CD4-positive, alpha-beta T cell (primary cell): ENCODE measurements at places on chromosomes 12 and 14.
A peak's percentile ranks its signal among the peaks of the same experiment; 100 is the strongest.

- H3K36me3 ChIP-seq: peaks cover 8% of the 10 kb centered on the region
- H3K27ac ChIP-seq: no peak overlapping the region
- DNase-seq: no peak
- H3K4me3 ChIP-seq: no peak overlapping the region
Measured at GRCh38 chr14:97942921-97943320, 1145.7 kb downstream of the VRK1 start.

- DNase-seq: no peak
- no peak overlapping the region for H3K27ac ChIP-seq
- H3K36me3 ChIP-seq: no peaks in the 10 kb centered on the region
- H3K4me3 ChIP-seq: no peak overlapping the region
- peaks cover 43% of the 10 kb centered on the region for H3K4me1 ChIP-seq
Measured at GRCh38 chr12:54007538-54008259, 1.1 kb upstream of the HOXC8 start.

DNA sequence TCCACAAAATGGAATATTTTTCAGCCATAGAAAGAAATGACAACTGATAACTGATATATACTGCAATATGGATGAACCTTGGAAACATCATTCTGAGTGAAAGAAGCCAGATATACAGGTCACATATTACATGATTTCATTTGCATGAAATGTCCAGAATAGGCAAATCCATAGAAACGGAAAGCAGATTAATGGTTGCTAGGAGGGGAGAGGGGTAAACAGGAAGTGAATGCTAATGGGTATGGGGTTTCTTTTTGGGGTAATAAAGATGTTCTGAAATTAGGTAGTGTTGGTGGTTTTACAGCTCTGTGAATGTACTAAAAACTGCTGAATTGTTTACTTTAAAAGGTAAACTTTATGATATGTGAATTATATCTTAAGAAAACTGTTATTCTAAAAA is 6.5 kb downstream of the RAD51AP1 start:
- no peaks in the 10 kb centered on the region for H3K4me1 ChIP-seq
- H3K27ac ChIP-seq: no peak overlapping the region

GRCh38 chr12:104974626-104975290 is 11.4 kb upstream of the NOPCHAP1 start:
- H3K36me3 ChIP-seq: no peaks in the 10 kb centered on the region
- peak; percentile 53 for DNase-seq
- no peak overlapping the region for H3K4me3 ChIP-seq
- H3K4me1 ChIP-seq: no peaks in the 10 kb centered on the region
- no peak overlapping the region for H3K27ac ChIP-seq

- H3K27me3 ChIP-seq: no peaks in the 10 kb centered on the region
- DNase-seq: no peak
- no peak overlapping the region for H3K27ac ChIP-seq
Measured at GRCh38 chr12:80517655-80518054, 73.6 kb downstream of the PTPRQ start.

- no peaks in the 10 kb centered on the region for H3K27me3 ChIP-seq
- peak overlapping the region; percentile 65 for H3K4me3 ChIP-seq
- H3K27ac ChIP-seq: peak overlapping the region; percentile 84
- no peak for DNase-seq
- H3K4me1 ChIP-seq: peaks cover 18% of the 10 kb centered on the region
- no peaks in the 10 kb centered on the region for H3K36me3 ChIP-seq
Measured at GRCh38 chr12:6891646-6892001, 13.0 kb upstream of the LRRC23 start.

DNA sequence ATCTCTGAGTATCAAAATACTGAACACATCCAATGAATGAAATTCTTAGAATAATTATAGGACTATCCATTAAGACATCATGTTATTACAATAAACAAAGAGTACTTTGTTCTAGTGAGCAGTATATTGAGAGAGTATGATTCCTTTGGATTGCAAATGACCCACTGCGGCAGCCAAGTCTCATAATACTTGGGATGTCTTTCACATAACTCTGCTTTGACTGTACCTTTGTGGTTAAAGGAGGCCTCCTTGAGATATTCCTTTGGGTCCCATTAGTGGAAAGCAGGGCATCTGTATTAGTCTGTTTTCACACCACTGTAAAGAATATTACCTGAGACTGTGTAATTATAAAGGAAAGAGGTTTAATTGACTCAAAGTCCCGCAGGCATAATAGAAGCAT is 593.8 kb downstream of the TRHDE start:
- H3K27me3 ChIP-seq: no peaks in the 10 kb centered on the region
- no peaks in the 10 kb centered on the region for H3K4me1 ChIP-seq
- H3K4me3 ChIP-seq: no peak overlapping the region
- DNase-seq: no peak
- H3K36me3 ChIP-seq: no peaks in the 10 kb centered on the region
- no peak overlapping the region for H3K27ac ChIP-seq

DNA sequence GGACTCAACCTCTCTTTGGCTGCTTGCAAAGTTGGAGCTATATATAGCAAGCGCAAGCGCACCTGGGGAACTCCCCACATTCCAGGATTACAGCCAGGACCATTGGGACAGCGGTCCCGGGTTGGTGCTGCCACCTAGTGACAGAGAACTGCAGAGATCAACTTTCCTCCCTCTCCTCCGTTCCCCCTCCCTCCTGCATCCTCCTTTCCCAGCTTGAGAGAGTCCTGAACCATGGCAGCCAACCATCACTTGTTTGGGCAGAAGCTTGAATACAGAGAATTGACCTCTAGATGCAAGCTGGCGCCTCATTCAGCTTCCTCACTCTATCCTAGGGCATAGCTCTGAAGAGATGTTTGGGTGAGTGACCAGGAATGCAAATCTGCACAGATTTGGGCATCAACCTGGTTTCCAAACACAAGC is 17.4 kb upstream of the FLVCR2 start:
- H3K36me3 ChIP-seq: no peaks in the 10 kb centered on the region
- H3K4me3 ChIP-seq: no peak overlapping the region
- peak; percentile 19 for DNase-seq
- H3K27ac ChIP-seq: no peak overlapping the region

GRCh38 chr14:32018391-32019092 is 58.6 kb upstream of the ARHGAP5 start:
- H3K36me3 ChIP-seq: no peaks in the 10 kb centered on the region
- DNase-seq: no peak
- H3K27me3 ChIP-seq: no peaks in the 10 kb centered on the region
- H3K4me3 ChIP-seq: no peak overlapping the region
- H3K4me1 ChIP-seq: no peaks in the 10 kb centered on the region

- peaks cover 22% of the 10 kb centered on the region for H3K36me3 ChIP-seq
- no peak overlapping the region for H3K27ac ChIP-seq
- H3K27me3 ChIP-seq: no peaks in the 10 kb centered on the region
- H3K4me1 ChIP-seq: no peaks in the 10 kb centered on the region
- H3K4me3 ChIP-seq: no peak overlapping the region
- peak; percentile 1 for DNase-seq
Measured at GRCh38 chr12:82473111-82473754, 114.9 kb downstream of the METTL25 start.

GRCh38 chr14:75230140-75230792 is 48.4 kb upstream of the FOS start:
- H3K4me3 ChIP-seq: no peak overlapping the region
- peak overlapping the region; percentile 55 for H3K27ac ChIP-seq

- no peaks in the 10 kb centered on the region for H3K36me3 ChIP-seq
- H3K4me3 ChIP-seq: no peak overlapping the region
- H3K4me1 ChIP-seq: peaks cover 13% of the 10 kb centered on the region
- no peaks in the 10 kb centered on the region for H3K27me3 ChIP-seq
- no peak overlapping the region for H3K27ac ChIP-seq
Measured at GRCh38 chr12:50074936-50075807, 10.0 kb upstream of the SMARCD1 start.

DNA sequence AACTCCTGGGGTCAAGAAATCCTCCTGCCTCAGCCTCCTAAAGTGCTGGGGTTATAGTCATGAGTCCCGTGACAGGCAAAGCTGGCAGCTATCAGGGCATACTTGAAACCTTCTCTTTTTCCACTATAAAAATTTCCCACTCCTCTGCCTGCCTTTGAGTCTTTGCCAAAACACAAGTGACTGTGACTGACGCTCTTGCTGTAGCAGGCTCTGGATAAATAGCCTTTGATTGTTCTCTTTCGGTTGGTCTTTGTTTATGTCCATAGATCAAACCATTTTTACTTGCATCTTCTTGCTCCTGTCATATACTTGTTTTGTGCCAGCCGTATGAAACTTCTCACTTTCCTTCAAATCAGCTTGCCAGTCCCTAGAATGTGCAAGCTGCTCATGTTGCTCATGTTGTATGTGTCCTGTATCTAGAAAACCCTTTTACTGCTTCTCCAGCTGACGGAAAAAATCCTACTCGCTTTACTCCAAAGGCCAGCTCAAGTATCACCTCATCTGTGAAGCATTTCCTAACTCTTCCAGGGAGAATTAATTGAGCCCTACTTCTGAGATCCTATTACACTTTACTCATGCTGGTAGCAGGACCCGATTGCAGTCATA is 73.1 kb downstream of the RESF1 start:
- no peaks in the 10 kb centered on the region for H3K36me3 ChIP-seq
- H3K4me1 ChIP-seq: no peaks in the 10 kb centered on the region
- no peaks in the 10 kb centered on the region for H3K27me3 ChIP-seq
- DNase-seq: no peak

DNA sequence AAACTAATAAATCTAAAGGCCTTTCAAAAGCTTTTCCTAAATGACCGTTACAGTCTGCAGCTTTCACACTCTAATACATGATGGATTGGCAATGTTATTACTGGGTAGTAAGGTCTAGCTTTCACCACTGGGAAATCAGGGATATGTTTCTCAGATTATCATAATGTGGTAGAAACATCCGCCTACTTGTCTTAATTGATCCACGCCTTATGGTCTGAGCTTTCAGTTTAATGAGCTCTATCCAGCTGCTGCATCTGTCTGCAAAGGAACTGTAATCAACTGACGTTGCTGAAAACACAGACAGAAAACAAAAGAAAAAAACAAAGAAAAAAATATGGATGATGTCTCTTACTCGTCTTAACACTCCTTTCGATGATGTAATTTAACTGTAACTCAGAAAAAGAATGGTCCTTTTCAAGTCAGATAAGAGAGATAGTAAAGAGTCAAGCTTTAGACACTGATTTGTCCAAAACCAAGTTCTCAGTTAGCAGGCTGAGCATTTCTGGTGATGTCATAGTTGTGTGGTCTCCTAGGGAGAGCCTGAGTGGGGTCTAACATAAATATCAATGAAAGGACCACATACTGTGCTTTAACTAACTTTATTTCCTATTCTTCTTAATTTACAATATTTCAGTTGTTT is 85.9 kb downstream of the C2CD5 start:
- peaks cover 9% of the 10 kb centered on the region for H3K36me3 ChIP-seq
- DNase-seq: no peak
- no peaks in the 10 kb centered on the region for H3K27me3 ChIP-seq
- H3K4me1 ChIP-seq: no peaks in the 10 kb centered on the region

DNA sequence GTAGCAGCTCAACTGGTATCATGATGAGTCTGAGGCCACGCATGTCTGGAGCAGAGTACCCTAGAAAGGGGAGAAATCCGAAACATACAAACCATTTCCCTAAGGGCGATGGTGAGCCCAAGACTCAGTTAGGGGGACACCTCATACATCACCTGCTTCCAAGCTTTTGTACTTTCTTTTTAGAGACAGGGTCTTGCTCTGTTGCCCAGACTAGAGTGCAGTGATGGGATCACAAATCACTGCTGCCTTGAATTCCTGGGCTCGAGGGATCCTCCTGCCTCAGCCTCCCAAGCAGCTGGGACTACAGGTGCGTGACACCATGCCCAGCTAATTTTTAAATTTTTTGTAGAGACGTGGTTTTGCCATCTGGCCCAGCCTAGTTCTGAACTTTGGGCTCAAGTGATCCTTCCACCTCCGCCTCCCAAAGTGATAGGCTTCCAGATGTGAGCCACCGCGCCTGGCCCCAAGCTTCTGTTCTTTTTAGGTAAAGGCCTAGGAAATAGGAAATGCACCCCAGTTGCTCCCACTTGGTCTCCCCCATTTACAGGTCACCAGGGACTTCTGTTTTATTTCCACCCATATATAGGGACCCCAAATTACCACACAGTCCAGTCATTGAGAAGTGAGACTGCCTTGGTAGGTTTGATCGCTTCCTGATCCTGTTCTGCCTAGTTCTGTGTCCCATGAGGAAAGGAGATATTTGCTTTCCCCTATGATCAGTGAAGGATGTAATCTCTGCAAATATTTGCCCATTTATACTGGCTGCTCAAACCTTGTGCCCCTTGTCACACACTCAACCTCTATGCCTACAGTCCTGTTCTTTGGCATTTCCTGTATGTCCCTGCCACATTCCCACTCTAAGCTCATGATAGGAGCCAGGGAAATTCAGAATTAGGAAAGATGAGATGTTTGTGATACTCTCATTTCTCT is at the start of gene APOF:
Gene APOF (minus strand): TSS at position 728 of the 930 bp plus-strand sequence. CDS start 112 bp downstream, at position 616.
- H3K27me3 ChIP-seq: no peaks in the 10 kb centered on the region
- H3K36me3 ChIP-seq: no peaks in the 10 kb centered on the region
- DNase-seq: no peak
- H3K27ac ChIP-seq: no peak within 1 kb of the TSS
- H3K4me3 ChIP-seq: no peak within 1 kb of the TSS
- peaks cover 27% of the 10 kb centered on the region for H3K4me1 ChIP-seq

DNA sequence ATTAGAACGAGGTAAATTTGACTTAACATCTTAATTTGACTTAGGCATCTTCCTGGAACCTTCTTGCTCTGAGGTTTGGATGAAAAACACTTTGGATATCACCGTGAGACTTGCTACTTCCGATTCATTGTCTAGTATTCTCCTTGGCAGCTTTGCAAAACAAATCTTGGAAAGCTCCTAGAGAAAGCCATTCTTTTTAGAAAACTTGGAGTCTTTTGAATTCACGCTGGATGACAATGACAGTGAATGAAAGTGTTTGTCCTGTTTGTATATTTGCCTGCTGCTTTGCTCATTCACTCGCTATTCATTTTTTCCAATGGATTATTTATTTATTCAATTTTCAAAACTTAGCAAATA is 222.1 kb upstream of the HMGA2 start:
- no peaks in the 10 kb centered on the region for H3K4me1 ChIP-seq
- no peak overlapping the region for H3K27ac ChIP-seq
- peaks cover 7% of the 10 kb centered on the region for H3K27me3 ChIP-seq
- H3K4me3 ChIP-seq: no peak overlapping the region

GRCh38 chr14:61780125-61780524 is 17.9 kb downstream of the SNAPC1 start:
- H3K27me3 ChIP-seq: no peaks in the 10 kb centered on the region
- no peak overlapping the region for H3K4me3 ChIP-seq
- no peak for DNase-seq
- H3K4me1 ChIP-seq: peaks cover 11% of the 10 kb centered on the region
- H3K27ac ChIP-seq: peak overlapping the region; percentile 42

DNA sequence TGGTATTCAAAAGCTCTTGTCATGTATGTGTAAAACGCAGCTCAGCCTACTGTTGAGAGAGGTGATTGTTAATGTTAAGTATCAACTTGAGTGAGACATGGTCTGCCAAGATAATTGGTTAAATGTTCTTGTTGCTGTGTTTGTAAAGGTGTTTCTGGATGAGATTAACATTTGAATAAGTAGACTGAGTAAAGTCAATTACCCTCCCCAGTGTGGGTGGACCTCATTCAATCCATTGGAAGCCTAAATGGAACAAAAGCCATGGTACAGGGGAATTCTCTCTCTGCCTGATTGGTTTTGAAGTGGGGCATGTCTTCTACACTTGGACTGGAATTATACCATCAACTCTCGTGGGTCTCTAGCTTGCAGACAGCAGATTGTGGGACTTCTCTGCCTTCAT is 63.8 kb upstream of the RERGL start:
- H3K27ac ChIP-seq: no peak overlapping the region
- DNase-seq: no peak
- H3K27me3 ChIP-seq: no peaks in the 10 kb centered on the region
- no peaks in the 10 kb centered on the region for H3K4me1 ChIP-seq

- DNase-seq: no peak
- H3K36me3 ChIP-seq: no peaks in the 10 kb centered on the region
- no peaks in the 10 kb centered on the region for H3K27me3 ChIP-seq
- H3K4me3 ChIP-seq: no peak overlapping the region
- no peaks in the 10 kb centered on the region for H3K4me1 ChIP-seq
Measured at GRCh38 chr12:109741970-109742703, 28.5 kb downstream of the FAM222A start.
